ENCODE measurements at places on chromosomes 13 and 19.
A peak's percentile ranks its signal among the peaks of the same experiment; 100 is the strongest.

GRCh38 chr19:18469069-18469846 lies 31.3 kb upstream of the ISYNA1 start:
- peak; percentile 38 for DNase-seq

- DNase-seq = no peak
These were observed 216.3 kb downstream of the NHLRC3 start for GRCh38 chr13:39254601-39255000.

DNA sequence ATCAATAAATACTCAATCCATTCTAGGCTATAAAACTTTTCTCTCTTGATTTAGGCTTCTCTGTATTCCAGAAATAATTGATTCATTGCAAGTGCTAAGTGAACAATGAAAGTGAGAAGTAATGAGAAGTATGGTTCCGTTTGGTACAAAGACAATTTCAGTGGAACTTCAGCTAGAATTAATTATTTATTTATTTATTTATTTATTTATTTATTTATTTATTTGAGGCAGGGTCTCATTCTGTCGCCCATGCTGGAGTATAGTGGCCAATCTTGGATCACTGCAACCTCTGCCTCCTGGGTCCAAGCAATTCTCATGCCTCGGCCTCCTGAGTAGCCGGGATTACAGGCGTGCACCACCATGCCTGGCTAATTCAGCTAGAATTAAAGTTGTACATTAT lies 262.1 kb downstream of the B3GLCT start:
- DNase-seq = no peak

DNA sequence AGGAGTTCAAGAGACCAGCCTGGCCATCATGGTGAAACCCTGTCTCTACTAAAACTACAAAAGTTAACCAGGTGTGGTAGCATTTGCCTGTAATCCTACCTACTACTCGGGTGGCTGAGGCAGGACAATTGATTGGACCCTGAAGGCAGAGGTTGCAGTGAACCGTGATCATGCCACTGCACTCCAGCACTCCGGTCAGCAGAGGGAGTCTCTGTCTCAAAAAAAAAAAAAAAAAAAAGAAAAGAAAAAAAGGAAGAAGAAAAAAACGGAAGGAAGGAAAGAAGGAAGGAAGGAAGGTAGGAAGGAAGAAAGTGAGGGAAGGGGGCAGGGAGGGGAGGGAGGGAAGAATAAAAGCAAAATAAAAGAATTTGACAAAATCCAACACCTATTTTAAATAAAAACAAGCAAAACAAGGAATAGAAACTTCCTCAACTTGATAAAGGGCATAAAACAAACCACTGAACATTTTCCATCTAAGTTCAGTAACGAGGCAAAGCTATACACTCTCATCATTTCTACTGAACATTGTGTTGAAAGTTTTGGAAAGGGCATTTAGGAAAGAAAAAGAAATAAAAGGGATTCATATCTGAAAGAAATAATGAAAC lies 411.6 kb upstream of the SLITRK5 start:
- no peak for DNase-seq

DNA sequence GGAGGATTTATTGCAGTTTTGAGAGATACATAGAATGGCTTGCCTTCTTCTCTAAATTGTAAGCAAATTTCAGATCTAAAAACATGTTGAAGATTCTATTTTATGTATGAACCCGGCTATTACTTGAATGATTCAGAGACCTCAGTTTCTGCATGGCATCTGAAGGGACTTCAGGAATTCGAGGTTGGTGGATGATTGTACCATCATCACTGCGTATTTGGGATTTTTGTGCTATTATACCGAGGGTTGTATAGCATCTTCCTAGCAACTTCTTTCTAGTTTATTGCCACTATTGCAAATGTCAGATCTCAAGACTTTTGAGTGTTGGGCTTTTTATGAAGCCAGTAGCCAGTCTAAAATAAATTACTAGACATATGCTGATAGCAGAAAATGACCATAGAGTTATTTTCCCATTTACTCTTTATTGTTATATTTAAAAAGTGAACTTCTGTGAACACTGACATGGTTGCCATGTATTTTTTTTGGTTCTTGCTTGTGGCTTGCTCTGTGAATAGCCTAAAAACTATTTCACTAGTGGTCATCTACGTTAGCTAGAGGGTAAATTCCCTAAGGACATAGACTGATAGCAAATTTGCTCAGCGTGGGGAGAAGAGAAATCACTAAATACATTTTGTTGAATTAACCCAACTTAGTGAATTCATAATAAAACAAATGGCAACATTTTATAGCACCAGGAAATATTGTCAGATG lies 70.6 kb upstream of the KLF12 start:
- no peak for DNase-seq

DNA sequence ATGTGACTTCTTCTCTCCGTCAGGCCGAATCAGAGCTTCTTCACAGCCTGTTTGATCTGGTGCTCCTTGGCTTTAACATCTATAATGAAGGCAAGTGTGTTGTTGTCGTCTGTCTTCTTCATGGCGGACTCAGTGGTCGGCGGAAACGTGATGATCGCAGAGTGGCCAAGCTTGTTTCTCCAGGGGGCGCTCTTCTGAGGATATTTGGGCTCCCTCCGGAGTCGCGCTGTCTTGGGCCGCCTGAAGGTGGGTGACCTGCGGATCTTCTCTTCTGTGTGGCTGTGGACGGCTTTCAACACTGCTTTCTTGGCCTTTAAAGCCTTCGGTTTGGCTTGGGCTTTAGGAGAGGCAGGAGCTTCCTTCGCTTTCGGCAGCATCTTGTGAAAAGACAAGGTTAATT lies 9.8 kb downstream of the TPRX1 start:
- DNase-seq = no peak

DNA sequence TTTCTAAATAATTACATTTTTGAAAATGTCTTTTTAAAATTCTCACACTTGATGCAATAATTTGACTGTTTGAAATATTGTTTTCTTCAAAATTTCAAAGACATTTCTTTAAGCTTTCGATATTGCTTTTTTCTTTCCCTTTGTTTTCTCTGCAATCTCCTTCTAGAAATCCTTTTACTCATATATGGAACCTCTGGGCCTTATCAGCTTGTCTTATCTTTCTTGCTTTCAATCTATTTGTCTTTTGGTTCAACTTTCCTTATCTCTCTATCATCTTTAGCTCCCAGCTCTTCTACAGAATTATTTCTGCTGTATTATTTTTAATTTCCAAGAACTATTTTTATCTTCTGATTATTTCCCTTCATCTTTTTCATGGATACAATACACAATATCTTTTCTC lies 80.7 kb upstream of the DIAPH3 start:
- no peak for DNase-seq

- DNase-seq = no peak
These were observed 97.4 kb downstream of the FREM2 start for GRCh38 chr13:38784036-38784880.

- no peak for DNase-seq
These were observed 9.8 kb downstream of the CYP2A7 start for GRCh38 chr19:40872209-40872608.

GRCh38 chr13:46150134-46150693 lies 31.8 kb downstream of the LCP1 start:
- DNase-seq = no peak

- DNase-seq = no peak
These were observed 832.6 kb upstream of the SLITRK5 start for GRCh38 chr13:86838411-86839120.

DNA sequence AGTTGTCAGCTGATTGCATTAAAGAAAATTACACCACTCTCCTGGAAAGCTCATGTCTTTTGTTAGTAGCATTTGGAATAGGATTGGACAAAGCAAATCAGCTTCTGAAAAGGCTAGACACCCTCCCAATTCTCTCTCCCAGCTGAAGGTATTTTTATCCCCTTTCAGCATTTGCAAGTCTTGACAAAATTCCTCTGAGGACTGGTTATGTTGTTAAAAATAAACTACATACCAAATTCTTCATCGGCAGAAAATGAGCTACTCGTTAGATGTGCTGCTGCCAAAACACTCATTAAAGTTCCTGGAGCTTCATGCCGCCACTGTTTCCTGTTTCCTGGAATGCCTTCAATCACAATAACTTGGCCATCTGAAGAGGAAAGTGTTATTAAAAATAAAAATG lies 37.1 kb downstream of the UTP14C start:
- DNase-seq = no peak

- DNase-seq = no peak
These were observed 5.1 kb downstream of the BCAM start for GRCh38 chr19:44813841-44814470.

DNA sequence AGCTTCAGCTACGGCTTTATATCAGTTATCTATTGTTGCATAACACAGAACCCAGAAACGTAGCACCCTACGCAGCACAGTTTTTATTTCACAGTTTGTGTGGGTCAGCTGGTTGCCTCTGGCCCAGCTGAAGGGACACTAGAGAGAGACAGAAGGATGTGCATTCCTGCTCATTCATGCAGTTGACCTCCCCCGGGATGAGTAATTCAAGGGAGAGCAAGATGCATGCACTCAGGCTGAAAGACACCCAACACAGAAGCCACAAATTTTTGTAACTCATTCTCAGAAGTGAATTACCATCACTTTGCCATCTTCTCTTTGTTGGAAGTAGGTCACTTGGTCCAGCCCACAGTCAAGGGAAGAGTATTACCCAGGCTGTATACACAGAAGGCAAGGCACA lies 89.5 kb downstream of the EFNB2 start:
- no peak for DNase-seq

- DNase-seq = no peak
These were observed 33.3 kb downstream of the IGFL2 start for GRCh38 chr19:46181388-46181779.

DNA sequence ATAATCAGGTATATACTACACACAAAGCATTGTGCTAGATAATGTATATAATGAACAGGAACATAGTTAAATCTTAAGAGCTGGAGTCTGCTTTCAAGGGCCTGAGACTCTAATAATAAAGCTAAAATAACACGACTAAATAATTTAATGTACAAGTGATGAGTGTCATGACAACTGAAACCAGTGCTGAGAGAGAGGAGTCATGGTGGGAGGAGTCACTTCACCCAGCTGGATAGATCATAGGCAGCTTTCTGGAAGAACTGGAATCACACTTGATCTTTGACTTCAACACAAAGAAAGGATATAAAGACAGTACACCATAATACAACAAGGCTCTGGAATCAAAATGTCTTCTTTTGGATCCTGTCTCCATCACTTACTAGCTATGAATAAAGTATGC lies 7.1 kb downstream of the RBM26 start:
- DNase-seq = no peak

GRCh38 chr13:73960474-73960873 lies 173.7 kb downstream of the KLF12 start:
- no peak for DNase-seq

- no peak for DNase-seq
These were observed 764.0 kb upstream of the SLITRK5 start for GRCh38 chr13:86907156-86907555.

DNA sequence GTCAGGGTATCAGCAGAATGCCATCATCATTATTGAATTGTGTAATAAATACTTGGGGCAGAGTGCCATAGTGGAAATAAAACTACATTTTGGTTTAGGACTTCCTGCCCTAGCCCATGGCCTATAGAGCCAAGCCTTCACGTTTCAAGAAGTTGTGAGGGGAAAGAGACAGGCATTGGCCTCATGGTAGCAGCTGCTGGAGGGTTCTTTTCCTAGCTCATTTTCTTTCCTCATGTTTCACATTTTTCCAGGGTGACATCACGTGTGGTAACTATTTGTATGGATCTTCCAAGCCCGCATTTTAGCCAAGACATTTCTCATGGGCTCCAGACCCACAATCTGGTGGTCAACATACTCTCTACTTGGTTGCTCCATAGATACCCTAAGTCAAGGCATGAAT lies 80.4 kb downstream of the LRCH1 start:
- DNase-seq = no peak

GRCh38 chr13:66425741-66426140 lies 804.4 kb downstream of the PCDH9 start:
- DNase-seq = no peak

DNA sequence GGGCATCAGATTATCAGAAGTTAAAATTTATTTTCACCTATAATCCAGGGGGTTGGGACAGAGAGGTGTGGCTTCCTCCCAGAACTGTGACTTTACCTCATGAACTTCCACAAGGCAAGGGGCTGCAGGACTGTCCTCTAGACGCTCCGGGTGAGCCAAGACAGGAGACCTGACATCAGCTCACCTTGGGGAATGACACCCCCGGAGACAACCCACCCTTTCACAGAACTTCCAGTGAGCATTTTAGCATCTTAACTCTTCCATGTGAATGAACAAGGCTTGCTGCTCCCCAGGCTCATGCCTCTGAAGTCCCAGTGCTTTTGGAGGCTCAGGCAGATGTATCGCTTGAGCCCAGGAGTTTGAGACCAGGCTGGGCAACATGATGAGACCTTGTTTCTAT lies 29.4 kb upstream of the TFDP1 start:
- no peak for DNase-seq

DNA sequence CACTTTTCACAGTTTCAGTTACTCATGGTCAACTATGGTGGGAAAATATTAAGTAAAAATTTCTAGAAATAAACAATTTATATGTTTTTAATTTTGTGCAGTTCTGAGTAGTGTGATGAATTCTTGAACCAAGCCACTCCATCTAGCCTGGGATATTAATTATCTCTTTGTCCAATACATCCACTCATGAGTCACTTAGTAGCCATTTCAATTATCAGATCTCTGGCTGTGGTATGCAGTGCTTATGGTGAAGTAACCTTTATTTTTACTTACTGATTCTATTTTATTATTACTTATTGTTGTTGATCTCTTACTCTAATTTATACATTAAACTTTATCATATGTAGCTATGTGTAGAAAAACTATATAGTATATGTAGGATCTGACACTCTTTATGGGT lies 128.9 kb upstream of the KLHL1 start:
- DNase-seq = no peak

GRCh38 chr13:50596776-50597203 lies 246.7 kb downstream of the DLEU7 start:
- DNase-seq = no peak

GRCh38 chr13:20192158-20192835 lies 441 bp downstream of the GJB2 start:
- no peak for DNase-seq

GRCh38 chr19:34540811-34541557 lies 59.4 kb downstream of the WTIP start:
- no peak for DNase-seq

DNA sequence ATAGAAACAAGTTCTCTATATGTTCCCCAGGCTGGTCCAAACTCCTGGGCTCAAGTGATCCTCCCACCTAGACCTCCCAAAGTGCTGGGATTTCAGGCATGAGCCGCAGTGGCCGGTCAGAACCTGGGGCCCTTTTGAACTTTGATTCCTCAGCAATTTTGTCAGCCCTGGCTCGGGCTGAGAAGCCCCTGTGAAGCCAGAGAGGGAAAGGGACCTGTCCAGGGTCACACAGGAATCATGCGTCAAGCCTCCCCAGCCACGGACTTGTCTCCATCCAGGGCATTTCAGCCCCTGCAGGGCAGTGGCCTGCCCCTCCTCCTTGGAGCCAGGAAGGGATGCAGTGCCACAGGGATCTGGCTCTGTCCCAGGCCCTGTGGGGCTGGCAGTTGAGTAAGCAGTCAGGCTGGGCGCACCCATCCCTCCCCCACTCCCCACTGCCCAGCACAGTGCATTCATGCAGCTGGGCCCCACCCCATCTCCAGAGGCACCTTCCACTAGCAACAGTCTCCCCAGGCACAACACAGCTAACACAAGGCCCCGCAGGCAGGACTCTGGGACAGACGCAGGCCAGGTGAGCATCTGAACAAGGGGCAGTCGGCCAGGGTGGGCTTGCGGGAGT lies at the start of gene CAPS:
Gene CAPS, plus strand, starts transcription at position 516 of the 619 bp plus-strand sequence. CDS start 153 bp downstream, outside the sequence.
- DNase-seq = no peak

- DNase-seq = no peak
These were observed 84.7 kb upstream of the TM9SF2 start for GRCh38 chr13:99416411-99417121.

GRCh38 chr13:77985866-77986636 lies 67.4 kb upstream of the EDNRB start:
- DNase-seq = no peak

- peak; percentile 38 for DNase-seq
These were observed 4.1 kb downstream of the IER2 start for GRCh38 chr19:13154241-13154778.

Data from activated CD4-positive, CD25-positive, alpha-beta regulatory T cell (primary cell).